ENCODE measurements at places on chromosomes 1 and 21.

GRCh38 chr1:40610156-40610555 is 55.3 kb downstream of the RIMS3 start:
- DNase-seq, result no peak
- no peaks in the 10 kb centered on the region for H3K36me3 ChIP-seq
- H3K4me3 ChIP-seq, result no peak overlapping the region
- no peaks in the 10 kb centered on the region for H3K27me3 ChIP-seq
- H3K4me1 ChIP-seq, result no peaks in the 10 kb centered on the region

DNA sequence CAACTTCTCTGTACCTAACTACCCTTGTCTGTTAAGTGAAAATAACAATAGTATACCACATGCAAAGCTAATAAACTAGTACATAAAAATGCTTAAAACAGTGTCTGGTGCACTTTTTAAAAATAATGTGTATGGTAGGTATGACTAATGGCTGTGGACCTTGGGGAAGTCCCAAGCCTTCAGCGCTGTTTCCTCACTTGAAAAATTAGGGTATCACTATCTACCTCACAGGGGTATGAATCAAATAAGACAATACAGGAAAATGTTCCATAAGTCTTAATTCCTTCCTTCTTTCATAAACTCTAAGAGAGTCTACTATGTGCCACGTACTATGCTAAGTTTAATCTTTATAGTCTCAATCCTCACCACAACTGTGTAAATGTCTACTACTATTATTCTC is 32.0 kb downstream of the EGLN1 start:
- no peak overlapping the region for H3K4me3 ChIP-seq
- peaks cover 24% of the 10 kb centered on the region for H3K4me1 ChIP-seq
- H3K36me3 ChIP-seq, result peaks cover 26% of the 10 kb centered on the region
- no peak for DNase-seq
- H3K27ac ChIP-seq, result no peak overlapping the region

DNA sequence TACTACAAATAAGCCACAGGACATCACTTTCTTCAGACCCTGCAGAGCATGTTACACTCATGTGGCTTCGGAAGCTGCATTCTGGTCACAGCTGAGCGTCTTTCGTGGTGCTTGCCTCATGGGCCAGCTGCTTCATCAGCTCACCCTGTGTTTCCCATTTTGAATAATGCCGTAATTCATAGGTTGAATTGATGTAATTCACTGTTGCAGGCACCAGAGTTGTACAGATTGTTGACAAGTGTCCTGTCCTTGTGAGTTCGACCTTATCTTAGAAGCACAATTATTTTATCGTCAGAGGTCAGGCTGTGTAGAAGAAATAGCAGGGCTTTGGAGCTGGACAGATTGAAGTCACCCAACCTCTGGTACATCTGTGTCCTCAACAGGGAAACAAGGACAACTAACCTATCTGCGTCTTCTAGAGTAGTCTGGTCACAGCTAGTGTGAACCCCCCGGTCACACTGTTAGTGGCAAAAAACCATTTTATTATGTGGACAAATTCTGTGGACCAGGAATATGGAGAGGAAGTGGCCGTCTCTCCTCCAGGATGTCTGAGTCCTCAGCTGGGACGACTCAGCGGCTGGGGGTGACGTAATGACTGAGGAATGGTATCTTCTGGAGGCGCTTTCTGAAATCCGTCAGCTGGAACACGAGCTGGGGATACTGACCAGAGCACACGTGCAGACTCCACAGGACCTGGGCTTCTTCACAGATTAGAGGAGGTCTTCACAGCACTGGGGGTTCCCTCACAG is 17.8 kb downstream of the PKNOX1 start:
- no peaks in the 10 kb centered on the region for H3K27me3 ChIP-seq
- H3K4me3 ChIP-seq, result no peak overlapping the region
- H3K27ac ChIP-seq, result no peak overlapping the region
- DNase-seq, result no peak
- no peaks in the 10 kb centered on the region for H3K36me3 ChIP-seq

DNA sequence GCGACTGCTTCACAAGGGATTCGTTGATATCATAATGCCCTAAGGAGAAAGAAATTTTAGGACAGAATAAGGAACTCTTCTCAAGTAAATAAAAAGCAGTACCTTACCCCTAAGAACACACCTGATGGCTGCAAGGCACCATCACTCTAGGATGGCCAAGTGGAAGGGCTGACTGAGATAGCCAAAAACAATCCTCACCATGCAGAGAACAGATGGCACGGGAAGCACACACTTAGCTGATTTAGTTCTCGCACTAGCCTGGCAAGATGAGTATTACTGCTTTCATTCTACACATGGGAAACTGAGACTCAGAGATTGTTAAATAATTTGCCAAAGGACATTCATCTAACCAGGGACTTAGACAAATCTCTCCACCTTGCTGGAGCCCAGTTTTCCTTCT is 43.8 kb downstream of the STPG1 start:
- DNase-seq, result no peak
- no peak overlapping the region for H3K4me3 ChIP-seq
- H3K27me3 ChIP-seq, result no peaks in the 10 kb centered on the region

DNA sequence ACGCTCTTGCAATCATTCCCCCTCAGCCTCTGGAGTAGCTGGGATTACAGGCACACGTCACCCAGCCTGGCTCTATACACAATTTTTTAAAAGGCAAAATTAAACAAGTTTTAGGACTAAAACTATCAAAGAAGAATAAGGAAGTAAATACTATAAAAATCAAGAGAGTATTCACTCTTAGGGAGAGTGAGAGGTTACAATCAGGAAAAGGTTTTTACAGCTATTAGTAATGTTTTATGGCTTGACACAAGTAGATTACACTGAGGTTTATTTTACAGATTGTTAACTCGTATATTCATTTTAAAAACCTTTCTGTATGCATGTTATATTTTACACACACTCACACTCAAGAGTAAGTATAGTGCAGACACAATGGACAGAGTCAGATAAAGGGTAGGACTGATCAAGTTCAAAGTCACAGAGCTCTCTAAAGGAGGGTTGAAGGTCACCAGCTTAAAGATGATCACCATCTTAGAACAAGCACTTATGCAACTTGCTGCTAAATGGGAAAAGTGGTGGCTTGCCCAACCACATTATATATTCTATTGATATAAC is 77.9 kb upstream of the MAN1A2 start:
- H3K27me3 ChIP-seq, result peaks cover 2% of the 10 kb centered on the region
- DNase-seq, result no peak
- no peaks in the 10 kb centered on the region for H3K36me3 ChIP-seq

DNA sequence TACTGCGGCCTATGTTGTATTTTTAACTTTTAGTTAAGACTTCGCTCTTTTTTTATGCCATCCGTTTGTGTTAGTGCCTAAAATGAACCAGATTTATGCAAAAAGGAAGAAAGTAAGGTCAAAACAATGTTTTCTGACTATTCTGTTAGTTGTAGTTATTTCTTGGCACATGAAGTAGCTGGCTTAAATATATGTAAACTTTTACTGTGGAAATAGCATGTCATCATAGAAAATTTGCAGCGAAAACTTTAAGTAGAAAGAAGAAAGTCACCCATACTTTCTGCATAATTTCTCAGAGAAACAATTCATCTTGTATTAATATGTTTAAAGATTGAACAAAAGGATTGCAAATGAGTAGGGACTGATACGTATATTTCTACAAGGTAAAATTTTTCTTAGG is 106.4 kb downstream of the NEK7 start:
- H3K4me1 ChIP-seq, result peaks cover 17% of the 10 kb centered on the region
- H3K27me3 ChIP-seq, result no peaks in the 10 kb centered on the region
- H3K36me3 ChIP-seq, result peaks cover 2% of the 10 kb centered on the region

- DNase-seq, result no peak
- peaks cover 17% of the 10 kb centered on the region for H3K27me3 ChIP-seq
Observed at GRCh38 chr1:3610527-3611169, 660 bp downstream of the MEGF6 start.

DNA sequence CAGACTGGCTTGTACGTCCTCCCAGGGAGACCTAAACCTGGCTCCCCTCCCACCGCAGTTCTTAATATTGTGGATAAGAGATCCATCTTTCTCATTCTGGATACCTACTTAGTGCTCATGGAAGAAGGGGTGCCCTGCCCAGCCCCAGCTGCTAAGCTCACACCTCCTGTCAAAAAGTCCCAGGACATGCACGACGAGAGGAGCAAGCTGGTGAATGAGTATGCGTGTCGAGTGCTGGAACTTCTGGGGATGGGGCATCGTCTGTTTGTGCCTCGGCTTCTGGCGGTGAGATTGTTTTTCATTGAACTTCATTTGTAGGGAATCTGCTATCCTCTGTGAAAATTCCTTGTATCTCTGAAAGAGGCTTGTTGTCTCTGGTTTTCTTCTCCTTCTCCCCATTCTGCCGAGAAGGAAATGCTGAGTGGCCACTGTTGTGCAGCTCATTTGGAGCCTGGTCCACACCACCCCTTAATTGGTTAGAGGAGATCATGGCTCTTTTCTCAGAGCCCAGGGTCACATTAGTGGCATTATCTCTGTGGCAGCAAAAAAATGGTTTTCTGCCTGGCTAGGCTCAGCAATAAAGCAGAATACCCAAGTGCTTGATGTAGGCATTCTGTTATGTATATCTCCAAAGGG is 199.4 kb upstream of the CACYBP start:
- no peak overlapping the region for H3K4me3 ChIP-seq
- no peak overlapping the region for H3K27ac ChIP-seq
- no peaks in the 10 kb centered on the region for H3K27me3 ChIP-seq
- peaks cover 4% of the 10 kb centered on the region for H3K4me1 ChIP-seq
- H3K36me3 ChIP-seq, result no peaks in the 10 kb centered on the region
- DNase-seq, result peak; percentile 39

GRCh38 chr1:917466-918091 is 6.1 kb upstream of the SAMD11 start:
- peaks cover 8% of the 10 kb centered on the region for H3K4me1 ChIP-seq
- H3K4me3 ChIP-seq, result no peak overlapping the region
- peaks cover 29% of the 10 kb centered on the region for H3K27me3 ChIP-seq
- no peaks in the 10 kb centered on the region for H3K36me3 ChIP-seq
- H3K27ac ChIP-seq, result no peak overlapping the region
- DNase-seq, result no peak

DNA sequence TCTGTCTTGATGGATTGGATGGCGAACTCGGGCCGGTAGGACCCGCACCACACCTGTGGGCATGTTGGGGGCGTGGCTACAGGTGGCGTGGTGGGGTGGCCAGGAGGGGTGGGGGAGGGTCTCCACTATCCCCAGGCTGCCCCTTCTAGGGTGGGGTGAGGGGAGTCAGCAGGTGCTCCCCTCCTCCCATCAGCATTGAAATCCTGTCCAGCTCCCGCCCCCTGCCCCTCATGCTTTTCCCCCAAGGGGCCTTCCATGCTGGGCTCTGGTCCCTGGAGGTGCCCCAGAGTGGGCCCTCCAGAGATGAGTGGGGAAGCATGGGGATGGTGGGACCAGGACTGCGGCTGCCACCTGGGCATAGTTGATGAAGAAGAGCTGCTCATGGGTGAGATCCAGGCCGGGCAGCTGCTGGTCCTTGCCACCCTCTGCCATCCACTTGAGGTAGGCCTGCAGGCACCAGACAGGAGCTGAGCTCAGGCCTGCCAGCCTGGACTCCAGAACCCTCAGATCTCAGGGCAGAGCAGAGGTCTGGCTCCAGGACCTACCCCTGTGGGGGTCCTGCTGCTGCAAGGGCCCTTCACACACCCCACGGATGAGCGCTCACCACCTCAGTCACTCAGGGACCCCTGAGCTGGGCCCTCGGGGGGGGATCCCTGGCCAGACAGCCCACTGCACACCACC is 5.1 kb downstream of the PRXL2B start:
- DNase-seq, result peak; percentile 30
- no peaks in the 10 kb centered on the region for H3K27me3 ChIP-seq
- H3K4me3 ChIP-seq, result no peak overlapping the region

DNA sequence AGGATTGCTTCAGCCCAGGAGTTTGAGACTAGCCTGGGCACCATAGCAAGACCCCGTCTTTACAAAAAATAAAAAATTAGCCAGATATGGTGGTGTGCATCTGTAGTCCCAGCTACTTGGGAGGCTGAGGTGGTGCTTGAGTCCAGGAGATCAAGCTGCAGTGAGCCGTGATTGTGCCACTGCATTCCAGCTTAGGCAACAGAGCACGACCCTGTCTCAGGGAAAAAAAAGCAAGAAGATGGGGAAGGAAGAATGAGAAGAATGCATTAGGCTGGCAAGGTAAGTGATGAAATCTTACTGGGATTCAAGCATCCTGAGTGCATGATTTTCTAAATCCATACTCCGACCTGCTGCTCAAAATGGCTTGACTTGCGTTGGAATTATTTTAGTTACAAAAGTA is 6.8 kb downstream of the PCP4L1 start:
- no peak overlapping the region for H3K4me3 ChIP-seq
- peaks cover 31% of the 10 kb centered on the region for H3K27me3 ChIP-seq
- no peak for DNase-seq
- H3K4me1 ChIP-seq, result peaks cover 5% of the 10 kb centered on the region
- H3K36me3 ChIP-seq, result no peaks in the 10 kb centered on the region
- no peak overlapping the region for H3K27ac ChIP-seq

DNA sequence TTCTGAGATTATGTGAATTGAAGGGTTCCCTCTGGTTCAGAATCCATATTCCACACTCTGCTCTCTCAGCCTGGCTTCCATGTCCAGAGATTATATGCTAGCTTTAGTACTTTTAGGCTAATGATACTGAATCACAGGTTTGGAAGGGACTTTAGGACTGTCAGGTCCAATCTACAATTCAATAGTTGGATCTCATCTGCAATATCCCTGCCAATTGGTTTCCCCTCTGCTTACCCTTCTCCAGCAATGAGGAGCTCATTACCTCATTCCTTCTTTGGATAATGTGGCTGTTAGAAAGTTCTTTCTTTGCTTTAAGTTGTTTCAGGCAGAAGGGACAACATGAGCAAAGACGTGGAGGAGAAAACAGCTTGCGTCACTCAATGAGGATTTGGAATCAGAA is 245.3 kb downstream of the PLPP3 start:
- H3K27ac ChIP-seq, result no peak overlapping the region
- no peak overlapping the region for H3K4me3 ChIP-seq
- H3K27me3 ChIP-seq, result no peaks in the 10 kb centered on the region
- H3K36me3 ChIP-seq, result no peaks in the 10 kb centered on the region
- no peak for DNase-seq

DNA sequence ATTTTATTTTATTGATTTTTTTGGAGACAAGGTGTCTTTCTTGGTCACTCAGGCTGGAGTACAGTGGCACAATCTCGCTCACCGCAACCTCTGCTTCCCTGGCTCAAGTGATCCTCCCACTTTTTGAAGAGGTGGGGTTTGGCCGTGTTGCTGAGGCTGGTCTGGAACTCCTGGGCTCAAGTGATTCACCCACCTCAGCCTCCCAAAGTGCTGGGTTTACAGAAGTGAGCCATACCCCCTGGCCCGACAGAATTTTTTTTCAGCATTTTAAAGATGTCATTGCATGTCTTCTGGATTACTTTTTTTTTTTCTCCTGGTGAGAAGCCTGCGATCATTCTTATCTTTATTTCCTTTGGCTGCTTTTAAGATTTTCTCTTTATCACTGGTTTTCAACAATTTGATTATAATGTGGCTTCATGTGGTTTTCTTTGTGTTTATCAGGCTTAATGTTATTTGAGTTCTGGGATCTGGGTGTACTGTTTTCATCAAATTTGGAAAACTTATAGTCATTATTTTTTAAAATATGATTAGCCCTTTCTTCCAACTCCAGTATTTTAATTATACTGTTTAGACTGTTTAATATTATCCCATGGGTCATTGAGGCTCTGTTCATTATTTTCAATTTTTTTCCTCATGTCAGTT is 23.1 kb upstream of the PTBP2 start:
- H3K27me3 ChIP-seq, result peaks cover 6% of the 10 kb centered on the region
- H3K36me3 ChIP-seq, result no peaks in the 10 kb centered on the region
- no peaks in the 10 kb centered on the region for H3K4me1 ChIP-seq
- H3K4me3 ChIP-seq, result no peak overlapping the region

Measured in activated naive CD8-positive, alpha-beta T cell treated with anti-CD3 and anti-CD28 coated beads, Interleukin-2, amount 10 ng/mL, durations not matched to agents 7 days and 5 days (primary cell).